NCI-H2107 (cell line): ENCODE measurements at places on chromosomes 2 and 18.

GRCh38 chr2:152864601-152865149 lies 146.3 kb downstream of the ARL6IP6 start:
- no peak for DNase-seq

GRCh38 chr2:29606104-29607037 lies 315.0 kb downstream of the ALK start:
- DNase-seq: no peak

DNA sequence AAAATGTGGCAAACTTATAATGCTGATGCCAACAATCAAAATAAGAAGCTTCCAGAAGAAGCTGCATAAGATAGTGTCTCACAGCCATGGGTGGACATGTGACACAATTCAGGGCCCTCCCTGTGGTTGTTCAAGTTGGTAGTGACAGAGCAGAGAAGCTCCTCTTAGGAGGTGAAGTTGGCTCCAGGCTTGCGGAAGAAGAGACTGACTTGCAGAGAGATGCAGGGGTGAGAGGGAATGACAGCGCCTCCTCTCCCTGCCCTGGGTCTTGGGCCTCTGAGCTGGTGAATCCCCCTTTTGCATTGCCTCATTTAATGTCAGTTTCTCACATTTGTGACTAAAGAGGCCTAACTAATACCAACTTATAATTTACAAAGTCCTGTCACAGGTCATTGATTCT lies 23.0 kb upstream of the RHOB start:
- DNase-seq: no peak

GRCh38 chr18:57523171-57523956 lies 63.1 kb downstream of the FECH start:
- no peak for DNase-seq

DNA sequence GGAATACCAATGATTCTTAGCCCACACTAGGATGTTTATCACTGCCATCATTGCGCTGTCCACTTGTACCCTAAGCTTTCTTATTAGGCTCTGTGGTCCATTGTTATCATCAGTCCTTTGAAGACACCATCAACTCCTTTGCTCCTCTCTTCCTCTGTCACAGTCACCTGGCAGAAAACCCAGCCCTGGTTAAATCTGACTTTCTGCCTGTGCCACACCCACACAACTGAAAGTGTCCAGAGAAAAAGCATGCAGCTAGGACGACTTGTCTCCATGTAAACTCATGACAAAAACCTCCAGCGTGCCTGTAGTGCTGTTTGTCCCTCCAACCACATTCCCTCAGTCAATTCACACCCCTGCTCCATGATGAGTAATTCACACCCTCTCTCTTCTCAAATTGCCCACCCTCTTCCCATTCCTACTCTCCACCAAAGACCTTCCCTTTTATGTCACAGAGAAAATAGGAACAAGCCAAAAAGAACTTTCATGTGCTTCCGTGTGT lies 297.4 kb upstream of the MGAT5 start:
- DNase-seq: no peak

- DNase-seq: no peak
Measured at GRCh38 chr18:9898792-9899549, 13.2 kb downstream of the TXNDC2 start.

GRCh38 chr18:9097349-9097748 lies 5.2 kb upstream of the NDUFV2 start:
- DNase-seq: no peak

- DNase-seq: no peak
Measured at GRCh38 chr2:3143602-3144001, 234.0 kb downstream of the EIPR1 start.
